ENCODE measurements at places on chromosomes 2 and 18.

GRCh38 chr18:29157057-29157780, 980.3 kb upstream of the CDH2 start:
- peak; percentile 75 for DNase-seq

DNA sequence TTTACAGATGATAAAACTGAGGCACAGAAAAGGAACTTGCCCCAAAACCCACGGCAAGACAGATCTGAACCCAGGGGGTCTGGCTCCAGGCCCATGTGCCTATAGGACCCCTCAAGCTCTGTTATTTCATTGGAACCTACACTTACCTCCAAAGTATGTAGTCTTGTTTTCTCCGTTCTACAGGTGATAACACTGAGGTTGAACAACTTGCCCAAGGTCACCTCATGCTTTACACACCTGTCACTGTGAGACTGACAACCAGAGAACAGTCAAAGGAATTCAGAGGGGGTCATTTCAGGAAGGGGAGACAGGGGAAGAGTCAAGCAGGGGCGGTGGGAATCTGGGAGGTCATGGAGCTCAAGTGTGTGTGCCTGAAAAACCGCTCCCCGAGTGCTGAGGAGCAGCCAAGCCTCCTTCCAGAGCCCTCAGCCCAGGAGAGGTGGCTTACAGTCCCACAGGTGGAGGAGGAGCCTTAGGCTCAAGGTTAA, 47.7 kb downstream of the SERTAD2 start:
- DNase-seq, result no peak

- no peak for DNase-seq
Observed at GRCh38 chr2:144082327-144082726, 437.6 kb downstream of the ZEB2 start.

- no peak for DNase-seq
Observed at GRCh38 chr18:46842583-46842982, 74.7 kb downstream of the PIAS2 start.

GRCh38 chr2:181984814-181985631, 630 bp upstream of the PPP1R1C start:
- no peak for DNase-seq

- no peak for DNase-seq
Observed at GRCh38 chr2:238450440-238450861, 23.7 kb downstream of the ASB1 start.

- no peak for DNase-seq
Observed at GRCh38 chr2:227903381-227903780, 31.9 kb downstream of the DAW1 start.

GRCh38 chr2:151771599-151772358, 37.5 kb upstream of the NEB start:
- DNase-seq, result peak; percentile 37
